Amniotic stem cell (primary cell): ENCODE measurements at places on chromosomes 2 and 18.

DNA sequence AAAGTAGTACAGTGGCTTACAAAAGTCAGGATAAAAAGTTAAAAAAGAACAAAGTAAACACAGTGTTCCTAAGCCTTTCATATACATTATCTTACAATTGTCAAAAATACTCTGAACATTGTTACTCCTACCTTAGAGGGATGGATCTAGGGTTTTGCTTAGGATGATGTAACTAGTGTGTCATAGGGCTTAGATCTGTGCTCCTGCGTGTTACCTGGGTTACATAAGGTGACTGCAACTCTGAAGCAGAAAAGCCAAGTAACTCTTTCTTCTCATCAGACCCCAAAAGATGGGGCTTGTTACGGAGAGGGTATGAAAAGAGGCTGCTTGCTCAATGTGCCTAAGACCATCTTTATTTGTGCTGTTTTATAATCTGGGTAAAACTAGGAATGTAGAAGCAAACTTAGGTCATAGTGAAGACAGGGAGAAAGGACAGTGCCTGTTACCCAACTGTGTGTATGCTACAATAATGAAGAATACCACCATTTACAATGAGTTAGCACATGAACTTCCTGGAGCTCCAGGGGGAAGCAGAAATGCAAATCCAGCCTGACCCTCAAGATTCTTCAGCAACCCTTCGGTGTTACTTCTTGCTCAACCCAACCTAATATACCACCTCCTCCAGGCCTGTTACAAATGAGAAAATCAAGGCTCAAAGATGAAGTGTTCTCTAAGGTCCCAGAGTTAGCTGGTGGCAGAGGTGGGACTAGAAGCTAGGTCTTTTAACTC is 42.0 kb upstream of the STK17B start:
- no peak for DNase-seq

DNA sequence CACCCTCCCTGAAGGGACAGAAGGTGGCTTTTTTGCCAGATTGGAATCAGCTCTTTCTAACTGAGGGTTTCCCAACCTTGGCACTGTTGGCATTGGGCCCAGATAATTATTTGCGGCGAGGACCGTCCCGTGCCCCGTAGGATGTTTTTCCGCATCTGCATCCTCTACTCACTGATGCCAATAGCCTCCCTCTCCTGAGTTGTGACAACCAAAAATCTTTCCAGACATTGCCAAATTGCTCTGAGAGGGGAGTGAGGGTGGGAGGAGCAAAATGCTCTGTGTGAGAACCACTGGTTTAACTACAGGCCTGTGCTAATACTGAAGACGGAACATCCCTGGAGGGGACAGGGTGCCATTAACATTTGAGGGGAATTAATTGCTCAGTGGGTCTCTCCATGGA is 33.6 kb upstream of the GLI2 start:
- no peak for DNase-seq

DNA sequence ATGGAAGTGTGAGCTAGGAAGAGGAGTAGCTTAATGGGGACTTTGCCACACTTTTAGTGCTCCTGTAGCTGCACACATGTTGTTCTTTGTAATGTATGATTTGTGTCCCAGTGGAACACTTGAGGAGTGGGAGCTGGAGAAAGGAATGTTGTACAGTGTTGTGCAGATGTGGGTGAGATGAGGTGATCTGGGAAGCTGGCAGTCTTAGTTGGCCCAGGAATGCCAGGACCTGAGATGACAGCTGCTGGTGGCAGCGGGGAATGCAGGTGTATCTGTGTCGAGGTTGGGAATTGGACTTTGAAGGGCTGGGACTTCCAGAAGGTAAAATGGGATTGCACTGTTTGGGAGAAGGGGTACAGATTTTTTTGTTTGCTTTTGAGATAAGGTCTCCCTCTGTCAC is 23.6 kb downstream of the NEDD4L start:
- DNase-seq = no peak

DNA sequence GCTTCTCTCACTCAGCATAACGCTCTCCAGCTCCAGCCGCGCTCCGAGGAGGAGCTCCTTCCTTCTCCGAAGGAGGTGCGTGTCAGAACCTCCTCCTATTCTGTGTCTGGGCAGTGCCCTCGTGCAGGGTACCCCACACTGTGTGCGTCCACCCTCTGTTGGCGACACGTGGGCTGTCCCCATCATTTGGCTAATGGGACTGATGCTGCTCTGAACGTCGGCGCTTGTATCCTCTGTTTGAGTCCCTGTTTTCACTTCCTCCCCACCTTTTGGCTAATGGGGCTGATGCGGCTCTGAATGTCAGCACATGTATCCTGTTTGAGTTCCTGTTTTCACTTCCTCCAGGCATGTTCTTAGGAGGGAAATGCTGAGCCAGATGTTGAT is 22.2 kb downstream of the KCNG2 start:
- DNase-seq = no peak

DNA sequence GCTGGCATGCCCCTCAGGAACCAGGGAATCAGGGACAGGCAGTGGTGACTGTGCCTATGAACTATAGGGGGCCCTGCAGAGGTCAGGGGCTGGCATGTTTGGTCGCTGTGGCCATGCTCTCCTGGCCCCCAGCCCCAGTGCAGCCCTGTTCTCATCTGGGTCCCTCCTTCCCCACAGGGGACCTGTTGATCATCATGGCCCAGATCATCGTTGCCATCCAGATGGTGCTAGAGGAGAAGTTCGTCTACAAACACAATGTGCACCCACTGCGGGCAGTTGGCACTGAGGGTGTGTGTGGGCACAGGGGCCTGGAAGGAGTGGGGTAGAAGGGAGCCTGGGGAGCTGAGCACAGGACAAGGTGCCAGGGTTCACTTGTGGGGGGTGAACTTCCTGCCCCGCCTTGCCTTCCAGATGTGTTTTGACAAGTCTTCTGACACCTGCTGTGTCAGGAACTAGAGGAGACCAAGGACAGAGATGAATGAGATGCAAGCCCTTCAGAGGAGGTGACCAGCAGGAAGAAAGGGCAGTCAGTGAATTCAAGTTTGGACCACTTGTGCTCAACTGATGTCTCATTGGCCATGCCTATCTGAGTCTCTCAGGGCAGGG is 9.6 kb upstream of the CENPA start:
- no peak for DNase-seq

GRCh38 chr2:129345540-129345939 is 633.9 kb upstream of the RAB6C start:
- DNase-seq = no peak
